Testis (tissue), 5 donors: ENCODE measurements at places on chromosomes 16 and 17. TPM values are rescaled to one million over a fixed set of nuclear protein-coding genes. Genes with fewer than 3 reads are reported as not detected.

DNA sequence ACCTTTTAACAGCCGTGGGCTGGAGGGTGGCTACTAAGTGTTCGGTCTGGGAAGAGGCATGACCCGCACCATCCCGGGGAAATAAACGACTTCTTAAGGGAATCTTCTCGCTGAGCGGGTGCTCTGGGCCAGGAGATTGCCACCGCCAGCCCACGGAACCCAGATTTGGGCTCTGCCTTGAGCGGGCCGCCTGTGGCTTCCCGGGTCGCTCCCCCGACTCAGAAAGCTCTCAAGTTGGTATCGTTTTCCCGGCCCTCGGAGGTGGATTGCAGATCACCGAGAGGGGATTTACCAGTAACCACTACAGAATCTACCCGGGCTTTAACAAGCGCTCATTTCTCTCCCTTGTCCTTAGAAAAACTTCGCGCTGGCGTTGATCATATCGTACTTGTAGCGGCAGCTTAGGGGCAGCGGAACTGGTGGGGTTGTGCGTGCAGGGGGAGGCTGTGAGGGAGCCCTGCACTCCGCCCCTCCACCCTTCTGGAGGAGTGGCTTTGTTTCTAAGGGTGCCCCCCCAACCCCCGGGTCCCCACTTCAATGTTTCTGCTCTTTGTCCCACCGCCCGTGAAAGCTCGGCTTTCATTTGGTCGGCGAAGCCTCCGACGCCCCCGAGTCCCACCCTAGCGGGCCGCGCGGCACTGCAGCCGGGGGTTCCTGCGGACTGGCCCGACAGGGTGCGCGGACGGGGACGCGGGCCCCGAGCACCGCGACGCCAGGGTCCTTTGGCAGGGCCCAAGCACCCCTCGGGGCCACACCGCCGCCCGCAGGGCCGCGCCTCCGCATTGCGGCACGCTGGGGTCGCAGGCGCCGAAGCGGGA lies 3.6 kb upstream of the CBX4 start:
- no peak for DNase-seq

GRCh38 chr16:20844588-20844987 lies 38.3 kb downstream of the REXO5 start:
- no peak for DNase-seq

- DNase-seq: no peak
These were observed 1.8 kb upstream of the OR1E1 start for GRCh38 chr17:3400055-3400454.

CRHR1 gene
- total RNA-seq: 1.9 TPM

DCTPP1 gene
- 15.2 TPM for total RNA-seq
